ENCODE measurements at places on chromosomes 2 and 18. TPM values are rescaled to one million over a fixed set of nuclear protein-coding genes. Genes with fewer than 3 reads are reported as not detected.

GRCh38 chr2:239465017-239466001 is 64.5 kb upstream of the HDAC4 start:
- no peak overlapping the region for H3K4me3 ChIP-seq
- DNase-seq: peak; percentile 83
- no peaks in the 10 kb centered on the region for H3K36me3 ChIP-seq
- H3K4me1 ChIP-seq: peaks cover 13% of the 10 kb centered on the region
- no peaks in the 10 kb centered on the region for H3K27me3 ChIP-seq
- peak overlapping the region; percentile 64 for H3K27ac ChIP-seq

GALNT3 gene
- 3.2 TPM for total RNA-seq

- no peaks in the 10 kb centered on the region for H3K27me3 ChIP-seq
- H3K27ac ChIP-seq: no peak overlapping the region
- H3K4me3 ChIP-seq: no peak overlapping the region
- H3K36me3 ChIP-seq: peaks cover 52% of the 10 kb centered on the region
- peaks cover 52% of the 10 kb centered on the region for H3K4me1 ChIP-seq
- no peak for DNase-seq
Observed at GRCh38 chr2:173952267-173953046, 12.7 kb downstream of the SP3 start.

- H3K4me1 ChIP-seq: peaks cover 19% of the 10 kb centered on the region
- H3K27me3 ChIP-seq: no peaks in the 10 kb centered on the region
- no peaks in the 10 kb centered on the region for H3K36me3 ChIP-seq
- H3K4me3 ChIP-seq: no peak overlapping the region
Observed at GRCh38 chr2:131488306-131489205, 3.6 kb downstream of the MZT2A start.

- peak overlapping the region; percentile 19 for H3K27ac ChIP-seq
- H3K27me3 ChIP-seq: peaks cover 34% of the 10 kb centered on the region
- H3K36me3 ChIP-seq: peaks cover 4% of the 10 kb centered on the region
- peaks cover 18% of the 10 kb centered on the region for H3K4me1 ChIP-seq
Observed at GRCh38 chr2:23386339-23387220, 1.6 kb downstream of the KLHL29 start.

DNA sequence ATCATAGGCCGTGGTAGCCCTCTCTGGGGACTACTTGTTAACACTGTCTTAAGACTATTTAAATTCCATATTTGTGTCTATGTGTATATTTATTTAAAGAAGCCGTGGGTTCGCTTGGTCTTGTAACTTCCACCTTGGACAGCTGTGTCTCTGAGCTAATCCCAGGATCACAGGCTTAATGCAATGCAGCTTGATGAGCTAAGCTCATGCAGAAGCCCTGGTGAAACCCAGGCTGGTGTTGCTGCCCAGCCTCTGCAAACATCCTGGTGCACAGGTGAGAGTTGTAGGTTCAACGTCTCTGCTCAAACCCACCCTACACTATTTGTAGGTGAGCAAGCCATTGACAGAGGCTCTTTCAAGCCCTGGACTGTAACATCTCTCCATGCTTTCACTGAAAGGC is 211.8 kb downstream of the FAM210A start:
- H3K27me3 ChIP-seq: peaks cover 9% of the 10 kb centered on the region
- H3K27ac ChIP-seq: no peak overlapping the region
- peaks cover 7% of the 10 kb centered on the region for H3K4me1 ChIP-seq
- H3K4me3 ChIP-seq: no peak overlapping the region

DSEL gene
- 105 TPM for total RNA-seq

DNA sequence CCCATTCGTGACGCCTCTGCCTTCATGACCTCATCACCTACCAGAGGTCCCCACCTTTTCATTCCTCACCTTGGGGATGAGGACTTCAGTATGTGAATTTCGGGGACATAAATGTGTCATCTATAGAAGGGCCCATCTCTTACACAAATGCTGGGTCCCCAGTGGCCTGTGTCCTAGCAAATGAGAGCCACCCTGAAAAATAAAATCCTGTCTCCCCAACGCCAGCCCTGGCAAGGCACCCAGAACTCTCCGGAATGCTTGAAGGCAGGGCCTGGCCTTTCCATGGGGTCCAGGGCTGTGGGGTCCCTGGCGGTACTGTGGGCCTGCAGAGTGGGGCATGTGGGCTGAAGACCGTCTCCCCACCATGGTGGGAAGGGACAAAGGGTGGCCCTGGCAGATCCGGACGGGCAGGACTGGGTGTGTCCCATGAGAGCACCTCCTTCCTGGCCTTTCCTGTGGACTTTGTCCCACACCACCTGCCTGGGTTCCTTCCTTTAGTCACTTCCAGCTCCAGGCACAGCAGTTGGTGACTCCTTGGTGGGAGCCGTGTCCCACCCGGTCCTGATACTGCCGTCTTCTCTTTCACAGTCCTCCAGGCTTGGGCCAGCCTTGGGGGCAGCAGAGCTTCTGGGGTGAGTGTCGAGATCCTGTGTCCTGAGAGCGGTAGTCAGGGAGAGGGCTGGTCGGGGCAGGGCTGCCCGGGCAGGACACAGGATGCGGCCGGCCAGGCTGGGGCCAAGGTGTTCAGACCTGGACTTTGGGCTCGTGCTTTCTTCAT is 18.6 kb downstream of the CAPN10 start:
- H3K36me3 ChIP-seq: no peaks in the 10 kb centered on the region
- no peak overlapping the region for H3K4me3 ChIP-seq
- peaks cover 5% of the 10 kb centered on the region for H3K4me1 ChIP-seq
- no peak overlapping the region for H3K27ac ChIP-seq
- no peaks in the 10 kb centered on the region for H3K27me3 ChIP-seq

ATP5F1A gene
- total RNA-seq: 346 TPM

- peaks cover 70% of the 10 kb centered on the region for H3K4me1 ChIP-seq
- H3K27me3 ChIP-seq: no peaks in the 10 kb centered on the region
- DNase-seq: no peak
- no peak overlapping the region for H3K4me3 ChIP-seq
- no peaks in the 10 kb centered on the region for H3K36me3 ChIP-seq
Observed at GRCh38 chr2:159129269-159129668, 157.2 kb downstream of the WDSUB1 start.

DNA sequence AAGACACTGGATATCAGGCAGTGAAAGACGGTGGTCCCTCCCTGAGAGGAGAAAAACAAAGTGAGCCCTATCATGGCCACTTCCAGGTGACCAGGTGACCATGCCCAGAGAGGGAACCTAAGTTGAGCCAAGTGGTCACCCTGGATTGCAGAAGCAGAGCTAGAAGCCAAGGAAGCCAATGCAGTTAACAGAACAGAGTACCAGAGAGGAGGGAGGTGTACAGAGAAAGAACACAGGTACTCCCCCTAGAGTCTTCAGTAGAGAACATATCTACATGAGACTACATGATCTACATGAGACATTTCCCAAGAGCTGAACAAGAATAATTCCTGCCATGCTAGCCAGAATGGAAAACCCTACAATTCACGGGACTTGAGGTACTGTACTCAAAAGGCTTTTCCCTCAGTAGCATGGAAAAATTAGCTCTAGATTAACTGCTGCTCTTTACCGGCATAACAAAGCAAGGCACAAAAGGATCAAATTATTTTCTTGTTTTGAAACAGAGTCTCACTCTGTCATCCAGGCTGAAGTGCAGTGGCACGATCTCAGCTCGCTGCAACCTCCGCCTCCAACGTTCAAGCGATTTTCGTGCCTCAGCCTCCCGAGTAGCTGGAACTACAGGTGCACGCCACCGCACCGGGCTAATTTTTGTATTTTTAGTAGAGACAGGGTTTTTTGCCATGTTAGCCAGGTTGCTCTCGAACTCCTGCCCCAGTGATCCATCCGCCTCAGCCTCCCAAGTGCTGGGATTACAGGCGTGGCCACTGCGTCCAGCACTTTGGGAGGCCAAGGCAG is 23.5 kb downstream of the ROCK2 start:
- no peak overlapping the region for H3K4me3 ChIP-seq
- H3K27me3 ChIP-seq: no peaks in the 10 kb centered on the region
- peaks cover 15% of the 10 kb centered on the region for H3K4me1 ChIP-seq
- no peak overlapping the region for H3K27ac ChIP-seq
- no peak for DNase-seq

DNA sequence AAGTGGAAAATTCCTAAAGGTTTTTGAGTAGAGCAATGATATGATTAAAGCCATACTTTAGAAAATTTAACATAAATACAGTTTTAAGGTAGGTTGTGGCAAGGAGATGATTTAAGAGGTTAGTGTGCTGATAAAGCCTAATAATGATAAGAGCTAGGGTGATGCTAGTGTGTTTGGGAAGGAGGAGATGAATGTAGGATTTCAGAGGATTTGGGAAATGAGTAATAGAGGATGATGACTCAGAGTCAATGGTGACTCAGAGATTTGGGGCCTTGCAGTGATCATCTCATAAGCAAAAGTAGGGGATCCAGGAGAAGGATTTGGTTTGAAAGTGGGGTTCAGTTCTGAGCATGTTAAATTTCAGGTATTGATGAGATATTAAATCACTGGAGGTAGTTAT is 23.3 kb downstream of the STAMBP start:
- H3K27me3 ChIP-seq: no peaks in the 10 kb centered on the region
- H3K4me3 ChIP-seq: no peak overlapping the region
- peaks cover 36% of the 10 kb centered on the region for H3K36me3 ChIP-seq
- no peak overlapping the region for H3K27ac ChIP-seq
- H3K4me1 ChIP-seq: peaks cover 41% of the 10 kb centered on the region

TTR gene
- total RNA-seq: 11.2 TPM

DNA sequence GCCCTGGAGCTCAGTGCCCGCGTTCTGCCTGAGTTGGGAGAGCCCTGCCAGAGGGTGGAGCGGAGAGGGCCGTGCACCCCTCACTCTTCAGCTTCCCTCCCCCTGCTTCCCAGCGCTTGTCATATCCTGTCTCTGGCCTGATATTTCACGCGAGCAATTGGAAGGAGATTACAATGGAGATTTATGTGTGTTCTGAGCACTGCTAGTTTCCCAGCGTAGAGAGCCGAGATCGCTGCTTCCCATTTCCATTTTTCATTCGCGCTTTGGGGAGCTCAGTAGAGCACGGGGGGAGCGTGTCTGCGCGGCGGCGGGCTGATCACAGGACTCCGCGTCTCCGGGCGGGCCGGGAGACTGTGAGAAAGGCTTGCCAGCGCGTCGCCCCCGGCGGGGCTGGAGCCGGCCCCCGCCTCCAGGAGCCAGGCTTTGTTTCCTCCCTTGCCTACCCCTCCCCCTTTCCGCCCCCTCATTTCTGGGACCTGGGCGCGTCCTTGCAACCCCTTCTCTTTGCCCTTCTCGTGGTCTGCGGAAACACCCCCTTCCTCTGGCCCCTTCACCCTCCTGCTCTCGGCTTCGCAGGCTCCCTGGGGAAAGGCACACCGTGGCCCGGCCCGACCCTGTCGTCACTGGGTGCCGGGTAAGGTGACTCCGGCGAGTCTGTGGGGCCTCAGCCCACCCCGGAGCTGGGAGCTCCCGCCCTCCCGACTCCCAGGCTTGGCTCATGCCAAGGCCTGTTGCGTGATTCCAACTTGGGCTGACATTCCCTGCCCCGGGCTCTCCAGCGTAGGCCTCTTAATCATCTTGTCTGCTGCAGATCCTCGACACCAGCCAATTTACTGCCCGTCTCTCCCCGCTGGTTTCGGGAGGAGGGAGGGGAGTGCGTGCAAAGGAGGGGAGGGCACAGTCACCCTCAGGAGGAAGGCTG is 5.8 kb downstream of the DLX2 start:
- H3K36me3 ChIP-seq: peaks cover 6% of the 10 kb centered on the region
- H3K4me3 ChIP-seq: peak overlapping the region; percentile 83
- H3K4me1 ChIP-seq: peaks cover 68% of the 10 kb centered on the region

Data from osteocyte (in vitro differentiated cells).